ENCODE measurements at places on chromosomes 3 and 15. TPM values are rescaled to one million over a fixed set of nuclear protein-coding genes. Genes with fewer than 3 reads are reported as not detected.

DNA sequence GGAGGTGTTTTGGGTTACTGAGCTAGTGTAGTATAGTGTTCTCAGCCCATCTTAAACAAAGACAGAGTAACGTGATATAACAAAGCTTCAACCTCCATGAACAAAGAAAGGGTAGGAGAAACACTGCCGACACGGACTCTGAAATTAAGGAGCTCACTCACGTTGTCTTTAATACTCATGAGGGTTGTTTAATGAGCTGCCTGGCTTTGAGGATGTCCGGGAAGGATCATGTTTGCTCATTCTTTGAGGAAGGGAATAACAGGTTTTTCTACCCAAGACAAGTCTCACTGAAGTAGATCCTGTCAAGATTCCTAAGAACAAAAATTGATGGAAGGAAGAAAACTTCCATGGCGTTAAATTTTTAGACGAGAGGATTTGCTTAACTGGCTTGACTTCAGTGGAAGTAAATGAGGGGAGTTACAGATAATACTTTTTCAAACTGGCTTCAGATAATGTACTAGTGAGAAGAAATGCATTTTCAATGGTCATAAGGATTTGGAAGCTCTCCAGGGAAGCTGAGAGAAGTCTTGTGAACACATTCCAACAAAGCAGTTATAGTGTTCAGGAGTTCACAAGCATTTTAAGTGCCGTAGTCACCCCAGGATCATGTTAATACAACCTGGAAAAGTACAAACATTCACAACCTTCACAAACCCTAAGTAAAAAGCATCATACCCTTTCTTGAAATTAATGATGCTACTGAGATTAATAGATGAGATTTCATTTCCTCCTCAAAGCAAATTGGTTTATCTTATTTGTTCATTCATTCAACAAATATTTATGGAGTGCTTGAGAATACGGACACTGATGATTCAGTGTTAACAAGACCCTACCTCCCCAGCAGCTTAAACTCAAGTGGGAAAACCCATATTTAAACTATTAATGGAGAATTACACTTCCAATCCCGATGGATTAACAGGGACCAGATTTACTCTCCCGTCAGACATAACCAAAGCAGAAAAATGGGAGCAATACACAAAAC lies 101.5 kb downstream of the SHQ1 start:
- DNase-seq: no peak

DNA sequence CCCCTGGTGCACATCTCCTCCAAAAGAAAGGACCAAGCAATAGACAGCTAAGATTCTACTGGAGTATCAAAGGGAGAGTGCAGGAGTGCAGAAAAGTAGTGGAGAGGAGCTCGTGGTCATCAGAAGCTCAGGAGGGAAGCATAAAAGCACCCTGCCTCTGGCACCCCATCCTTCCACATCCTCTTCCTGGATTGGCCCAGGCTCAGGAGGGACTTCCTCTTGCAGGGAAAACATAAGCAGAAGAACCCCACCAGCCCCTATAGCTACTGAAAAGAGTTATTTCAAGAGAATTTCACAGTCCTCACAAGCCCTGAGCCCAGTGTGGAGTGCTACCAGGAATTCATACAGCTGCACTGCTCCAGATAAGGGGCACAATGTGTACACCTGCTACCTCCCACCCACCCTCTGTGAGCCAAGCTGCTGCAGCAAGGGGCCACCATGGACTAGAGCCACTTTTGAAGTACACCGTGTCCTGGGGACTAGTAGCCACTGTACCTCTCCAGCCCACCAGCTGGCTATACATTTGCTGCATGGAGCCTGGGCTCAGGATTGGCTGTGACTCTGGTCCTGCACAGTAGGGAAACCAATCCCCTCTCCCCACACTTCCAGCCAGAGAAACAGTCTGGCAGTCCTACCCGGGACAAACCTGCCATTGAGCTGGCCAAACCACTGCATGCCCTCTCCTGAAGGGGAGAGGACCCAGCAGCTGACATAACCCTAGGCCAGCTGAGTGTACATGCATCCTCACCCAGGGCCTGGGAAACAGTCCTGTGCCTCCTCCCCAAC lies 43.0 kb downstream of the CD200R1 start:
- DNase-seq: no peak

The GOLGA8T gene
- not detected for total RNA-seq

DNA sequence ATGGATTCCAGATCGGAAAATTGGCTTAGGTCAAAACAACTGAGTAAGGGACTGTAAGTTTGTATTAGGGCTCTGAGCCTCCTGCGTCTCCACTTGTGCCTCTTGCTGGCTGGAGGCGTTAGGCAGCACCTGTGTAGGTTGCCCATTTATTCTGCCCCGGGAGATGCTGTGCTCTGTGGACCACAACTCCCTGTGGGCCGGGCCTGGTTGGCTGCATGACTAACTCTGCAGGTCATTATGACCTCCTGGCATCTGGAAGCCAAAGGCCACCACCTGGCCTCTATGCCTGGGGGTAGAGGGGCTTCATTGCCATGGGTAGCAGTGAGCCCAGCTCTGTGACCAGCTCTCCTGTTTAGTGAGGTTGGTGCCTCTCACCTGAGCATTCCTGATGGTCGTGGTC lies 36.0 kb upstream of the BDH1 start:
- DNase-seq: no peak

DNA sequence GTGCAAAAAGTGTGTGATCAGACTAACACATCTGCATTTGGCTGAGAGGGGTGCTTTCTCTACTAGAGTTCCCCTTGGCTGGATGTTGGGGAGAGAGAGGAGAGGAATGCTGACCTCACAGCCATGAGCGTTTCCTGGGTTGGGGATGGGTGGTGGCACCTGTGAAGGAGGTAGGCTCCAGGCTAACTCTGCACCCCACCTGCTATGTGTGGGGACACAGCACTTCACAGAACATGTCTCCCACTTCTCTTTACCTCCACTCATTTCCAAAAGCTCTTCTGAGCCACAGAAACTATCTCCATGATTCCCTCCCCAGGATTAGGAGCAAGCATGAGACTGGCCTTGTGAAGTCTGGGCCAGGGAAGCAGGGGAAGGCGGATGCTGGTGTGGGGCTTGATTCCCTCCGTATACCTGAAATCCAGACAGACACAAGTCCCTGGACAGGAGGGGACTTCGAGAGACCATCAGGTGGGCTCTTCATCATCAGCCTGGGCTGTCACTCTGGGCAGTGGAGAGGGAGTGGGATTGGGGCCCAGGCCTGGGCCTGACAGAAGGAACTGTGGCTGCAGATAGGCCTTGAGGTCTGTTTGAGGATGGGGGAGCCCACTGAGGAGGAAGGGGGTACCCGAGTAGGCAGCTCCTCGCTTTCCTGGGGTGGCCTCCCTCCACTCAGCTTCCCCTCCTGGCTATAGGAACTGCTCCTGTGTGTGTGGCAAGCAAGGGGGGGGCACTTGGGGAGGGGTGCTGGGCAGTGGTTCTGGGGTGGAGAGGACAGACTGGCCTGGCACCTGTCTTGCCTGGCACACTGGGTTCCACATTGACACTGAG lies 40.7 kb downstream of the FEM1B start:
- DNase-seq: no peak

GRCh38 chr3:178546079-178546478 lies 9.8 kb downstream of the KCNMB2 start:
- DNase-seq: no peak

DNA sequence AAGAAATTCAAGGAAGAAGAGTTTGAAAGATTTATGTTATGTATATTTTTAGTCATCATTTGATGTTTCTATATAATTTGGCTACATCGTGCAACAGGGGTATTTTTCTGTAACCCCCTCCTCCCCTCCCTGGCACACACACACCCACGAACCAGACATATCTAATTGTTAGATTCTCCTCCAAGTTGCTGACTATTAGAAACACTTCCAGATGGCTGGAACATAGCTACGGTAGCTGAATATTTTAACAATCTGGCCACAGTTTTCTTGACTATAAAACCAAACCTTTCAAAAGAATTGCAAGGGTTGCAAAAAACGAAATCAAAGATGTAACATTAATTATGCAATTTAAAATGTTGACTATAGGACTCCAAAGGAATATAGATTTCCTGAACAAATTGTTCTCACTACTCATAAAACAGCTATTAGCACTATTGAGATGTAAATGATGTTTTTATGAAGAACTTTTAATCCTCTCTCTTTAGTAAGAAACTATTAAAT lies 154.4 kb downstream of the CHL1 start:
- no peak for DNase-seq

- DNase-seq: no peak
Measured at GRCh38 chr3:134197681-134198261, 52.9 kb downstream of the RYK start.

DNA sequence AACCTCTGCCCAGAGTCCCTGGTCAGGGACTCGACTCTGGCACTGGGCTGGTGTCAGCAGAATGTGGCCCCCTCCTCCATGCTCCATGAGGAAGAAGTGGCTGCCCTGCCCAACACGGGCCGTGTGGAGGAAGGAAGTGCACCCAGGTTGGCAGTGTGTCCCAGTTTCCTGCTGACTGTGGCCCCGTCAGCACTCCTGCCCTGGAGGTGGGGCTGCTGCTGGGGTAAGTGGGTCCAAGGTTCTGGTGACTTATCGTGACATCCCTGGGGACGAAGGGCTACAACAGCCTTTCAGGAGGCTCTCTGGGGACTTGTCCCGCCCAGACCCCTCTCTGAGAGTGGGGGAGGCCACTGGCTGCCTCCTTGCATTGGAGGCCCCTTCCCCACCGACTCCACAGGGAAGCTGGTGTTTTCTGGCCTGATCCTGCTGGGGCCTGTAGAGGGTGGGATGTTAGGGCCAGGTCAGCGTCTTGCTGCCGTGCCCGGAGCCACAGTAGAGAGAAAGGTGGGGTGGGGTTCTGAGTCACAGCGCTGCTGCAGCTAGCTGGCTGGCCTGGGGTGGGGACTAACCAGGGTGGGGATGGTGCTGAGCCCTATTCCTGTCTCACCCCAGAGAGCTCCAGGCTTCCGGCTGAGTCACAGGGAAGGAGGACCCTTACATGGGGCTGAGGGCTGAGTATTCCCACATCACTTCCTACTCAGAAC lies 10.5 kb downstream of the SEMA4B start:
- no peak for DNase-seq

- DNase-seq: no peak
Measured at GRCh38 chr3:180188512-180189309, 152.0 kb upstream of the PEX5L start.

The TNNC1 gene
- 3.6 TPM for total RNA-seq

The SPSB4 gene
- 9.5 TPM for total RNA-seq

GRCh38 chr3:125349556-125350165 lies 25.5 kb downstream of the ZNF148 start:
- DNase-seq: no peak
